ENCODE measurements at places on chromosomes 11 and 22.
A peak's percentile ranks its signal among the peaks of the same experiment; 100 is the strongest.

- DNase-seq: no peak
Measured at GRCh38 chr11:10486161-10486840, 31.2 kb downstream of the AMPD3 start.

DNA sequence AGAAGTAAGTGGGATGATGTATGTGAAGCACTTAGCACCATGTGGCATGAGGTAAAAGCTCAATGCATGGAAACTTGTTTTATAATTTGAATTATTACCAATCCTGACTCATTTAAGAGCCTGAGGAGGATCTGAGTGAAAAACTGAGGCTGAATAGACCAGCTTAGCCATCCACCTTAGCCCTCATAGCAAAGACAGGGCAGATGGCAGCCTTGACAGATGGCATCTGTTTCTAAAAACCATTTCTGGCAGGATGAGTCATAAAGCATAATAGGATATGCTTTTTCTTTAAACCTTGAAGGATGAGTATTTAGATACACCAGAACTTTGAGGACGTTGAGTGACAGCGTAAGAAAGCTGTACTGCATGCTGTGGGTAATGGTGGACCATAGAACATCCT lies 61.0 kb upstream of the NAV2 start:
- no peak for DNase-seq

- DNase-seq: no peak
Measured at GRCh38 chr22:49598338-49598737, 229.3 kb downstream of the BRD1 start.

DNA sequence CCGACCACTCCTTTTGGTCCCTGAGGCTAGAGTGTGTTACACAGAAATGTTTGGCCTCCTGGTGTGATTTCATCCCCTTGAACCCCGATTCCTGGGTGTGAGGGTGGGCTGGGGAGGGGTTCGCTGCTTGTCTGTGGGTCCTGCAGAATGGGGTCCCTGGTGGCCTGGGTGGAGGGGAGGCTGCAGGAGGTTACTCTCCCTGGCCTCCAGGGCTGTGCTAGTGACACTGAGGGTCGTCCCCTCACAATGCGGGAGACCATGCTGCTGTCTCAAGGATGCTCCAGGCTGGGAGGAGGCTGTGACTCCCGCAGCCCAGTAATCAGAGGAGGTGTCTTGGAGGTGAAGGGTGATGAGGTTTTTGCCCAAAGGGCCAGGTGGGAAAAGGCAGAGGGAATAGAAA lies 17.0 kb upstream of the OMP start:
- DNase-seq: no peak

- DNase-seq: no peak
Measured at GRCh38 chr11:124122123-124122522, 6.9 kb downstream of the VWA5A start.

DNA sequence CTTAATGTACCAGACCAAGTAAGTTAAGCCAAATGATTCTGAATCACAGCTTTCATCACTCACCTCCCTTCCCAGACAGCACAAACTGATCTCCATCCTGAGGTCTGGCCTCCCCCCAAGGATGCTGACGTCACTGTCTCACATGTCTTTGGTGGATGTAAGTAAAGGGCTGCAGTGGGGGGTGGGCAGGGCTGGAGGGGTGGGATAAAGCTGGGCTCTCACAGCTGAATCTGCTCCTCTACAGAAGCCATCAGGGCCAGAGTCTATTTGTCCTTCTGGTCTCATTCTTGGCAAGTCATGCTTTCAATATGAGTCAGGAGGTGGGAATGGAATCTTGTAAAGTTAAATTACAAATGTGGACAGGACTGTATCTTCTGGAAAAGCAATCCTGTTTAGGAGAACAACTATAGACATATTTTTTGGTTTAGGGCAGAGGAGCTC lies 32.7 kb downstream of the P4HA3 start:
- DNase-seq: no peak

DNA sequence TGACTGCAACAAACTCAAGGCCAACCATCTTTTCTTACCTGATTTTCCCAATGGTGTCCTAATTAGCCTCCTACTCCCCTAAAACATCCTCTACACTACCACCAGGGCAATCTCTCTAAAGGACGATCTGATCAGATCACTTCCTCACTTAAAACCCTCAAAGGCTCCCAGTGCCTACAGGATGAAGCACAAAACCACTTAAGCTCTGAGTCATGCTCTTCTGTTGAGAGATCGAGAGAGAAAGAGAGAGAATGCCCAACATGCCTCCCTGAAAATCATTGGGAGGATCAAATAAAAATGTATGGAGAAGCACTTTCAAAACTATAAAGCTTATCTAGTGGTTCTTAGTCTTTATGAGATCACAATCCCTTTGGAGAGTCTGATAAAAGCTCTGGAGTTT lies 171.1 kb downstream of the CADM1 start:
- no peak for DNase-seq

DNA sequence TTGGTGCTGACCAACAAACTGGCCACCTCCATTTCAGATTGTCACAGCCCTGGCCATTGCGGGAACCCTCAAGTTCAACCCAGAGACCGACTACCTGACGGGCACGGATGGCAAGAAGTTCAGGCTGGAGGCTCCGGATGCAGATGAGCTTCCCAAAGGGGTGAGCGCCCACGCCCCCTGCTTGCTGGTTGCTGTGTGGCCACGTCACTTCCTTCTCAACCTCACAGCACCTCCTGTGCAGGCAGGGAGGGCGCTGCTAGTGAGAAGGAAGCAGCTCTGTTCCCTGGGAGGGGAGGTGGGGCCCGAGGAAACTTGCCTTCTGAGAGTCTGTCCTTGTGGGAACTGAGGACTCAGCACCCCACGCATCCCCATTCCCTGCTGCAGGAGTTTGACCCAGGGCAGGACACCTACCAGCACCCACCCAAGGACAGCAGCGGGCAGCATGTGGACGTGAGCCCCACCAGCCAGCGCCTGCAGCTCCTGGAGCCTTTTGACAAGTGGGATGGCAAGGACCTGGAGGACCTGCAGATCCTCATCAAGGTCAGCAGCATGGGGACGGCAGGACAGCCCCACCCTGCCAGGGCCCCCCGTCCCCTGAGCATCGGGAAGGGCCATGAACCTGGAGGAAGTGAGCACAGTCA lies 19.3 kb downstream of the POLR3H start:
- peak; percentile 50 for DNase-seq

DNA sequence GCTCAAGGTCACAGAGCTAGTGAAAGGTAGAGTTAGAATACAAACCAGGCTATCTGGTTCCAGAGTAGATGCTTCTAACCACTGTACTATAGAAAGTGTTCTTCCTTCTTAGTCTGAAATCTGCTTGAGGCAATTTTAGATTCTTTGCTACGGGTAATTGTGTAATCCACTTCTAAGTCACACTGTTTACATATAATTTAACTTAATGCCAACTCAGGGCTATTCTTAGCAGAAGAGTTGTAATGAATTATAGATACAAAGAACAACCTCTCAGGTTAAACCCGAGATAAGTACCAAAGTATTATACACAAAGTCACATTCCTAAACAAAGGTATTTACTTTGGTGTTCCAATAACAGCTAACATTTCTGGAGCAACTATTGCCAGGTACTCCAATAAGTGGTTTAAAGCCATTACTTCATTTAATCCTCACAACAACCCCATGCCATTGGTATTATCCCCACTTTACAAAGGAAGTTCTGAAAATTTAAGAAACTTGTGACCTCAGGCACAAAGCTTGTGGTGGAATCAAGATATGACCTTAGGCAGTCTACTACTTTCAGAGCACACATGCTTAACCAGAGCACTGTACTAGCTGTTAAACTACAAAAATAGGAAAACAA lies 31.1 kb upstream of the DDI1 start:
- no peak for DNase-seq

GRCh38 chr11:17277024-17277584 lies 565 bp downstream of the NUCB2 start:
- DNase-seq: peak; percentile 66

GRCh38 chr22:48899523-48900326 lies 927.9 kb downstream of the BRD1 start:
- DNase-seq: no peak

DNA sequence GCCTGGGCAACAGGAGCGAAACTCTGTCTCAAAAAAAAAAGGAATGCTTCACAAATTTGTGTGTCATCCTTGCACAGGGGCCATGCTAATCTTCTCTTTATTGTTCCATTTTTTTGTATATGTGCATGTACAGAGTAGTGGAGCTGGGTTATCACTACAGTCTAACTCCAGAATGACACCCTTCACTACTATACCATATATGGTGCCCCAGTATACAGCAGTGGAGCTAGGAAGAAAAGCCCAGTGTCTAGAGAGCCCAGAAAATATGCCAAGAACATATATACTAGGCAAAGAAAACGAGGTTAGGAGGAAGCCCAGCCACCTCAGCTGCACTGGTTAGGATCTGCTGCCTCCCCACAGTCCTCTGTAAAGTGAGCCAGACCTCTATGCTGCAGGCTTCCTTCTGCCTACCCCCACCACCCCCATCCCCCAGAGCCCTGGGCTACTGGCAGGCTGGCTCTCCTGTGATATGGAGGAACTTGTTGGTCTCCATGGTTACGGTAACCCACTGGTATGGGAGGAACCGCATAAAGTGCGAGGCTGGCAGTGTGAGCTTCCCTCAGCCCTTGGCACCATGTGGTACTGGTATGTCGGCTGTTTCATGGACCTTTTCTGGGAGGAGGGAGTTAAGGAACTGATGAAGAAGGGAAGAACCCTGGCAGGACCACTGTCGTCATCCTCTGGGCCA lies 34.3 kb downstream of the RCOR2 start:
- no peak for DNase-seq

DNA sequence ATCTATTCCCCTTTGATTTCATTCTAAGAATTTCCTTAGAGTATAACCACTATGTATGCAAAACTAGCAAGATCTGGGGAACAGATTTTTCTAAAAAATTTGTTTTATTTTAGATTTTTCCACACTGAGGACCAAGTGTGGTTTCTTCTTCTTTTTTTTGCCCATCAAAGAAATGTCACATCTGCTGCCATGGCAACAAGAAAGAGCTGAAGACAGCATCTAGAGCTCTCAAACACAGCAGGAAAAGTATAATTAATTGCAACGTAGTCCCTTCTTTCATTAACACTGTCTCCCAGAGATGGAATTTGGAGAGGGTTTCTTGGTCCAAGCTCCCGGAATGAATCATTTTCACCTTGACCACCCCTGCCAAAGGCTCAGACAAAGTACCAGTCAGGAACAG lies 256.7 kb upstream of the CCDC90B start:
- no peak for DNase-seq

DNA sequence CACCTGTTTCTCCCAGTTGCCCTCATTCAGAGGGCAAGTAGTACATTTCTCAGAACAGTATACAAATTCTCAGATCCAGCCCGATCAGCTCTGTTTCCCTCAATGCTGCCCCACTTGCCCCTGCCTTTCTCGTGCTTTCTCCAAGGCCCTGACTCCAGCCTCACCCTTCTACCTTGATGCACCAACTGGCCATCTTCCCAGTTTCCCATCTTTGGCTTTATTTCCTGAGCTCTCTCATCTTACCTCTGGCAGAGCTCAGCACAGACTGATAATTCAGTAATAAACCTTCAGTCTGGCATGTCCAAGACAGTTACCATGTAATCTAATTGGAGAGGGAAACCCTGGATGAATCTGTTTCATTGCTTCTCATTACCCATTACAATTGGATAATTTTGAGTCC lies 184.5 kb upstream of the ISX start:
- DNase-seq: no peak

DNA sequence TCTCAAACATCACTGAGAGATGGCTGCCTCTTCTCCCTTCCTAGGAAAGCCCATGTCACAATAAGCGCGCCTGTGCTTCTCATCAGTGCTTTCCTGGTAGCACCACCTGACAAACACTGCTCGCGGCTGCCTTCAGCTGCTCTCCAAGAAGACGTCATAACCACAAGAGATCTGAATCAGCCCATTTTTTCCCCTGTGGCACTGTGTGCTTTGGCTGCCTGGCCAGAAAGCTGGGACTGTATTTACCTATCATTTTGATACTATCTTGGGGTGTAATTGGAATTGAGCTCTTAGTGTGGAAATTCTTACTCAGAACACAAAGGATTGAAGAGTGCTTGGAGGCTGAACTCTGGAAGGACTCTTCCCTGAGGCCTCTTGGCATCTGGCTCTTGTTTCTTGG lies 50.3 kb upstream of the EHF start:
- DNase-seq: peak; percentile 2

- DNase-seq: no peak
Measured at GRCh38 chr22:39444937-39445465, 11.8 kb upstream of the MGAT3 start.

DNA sequence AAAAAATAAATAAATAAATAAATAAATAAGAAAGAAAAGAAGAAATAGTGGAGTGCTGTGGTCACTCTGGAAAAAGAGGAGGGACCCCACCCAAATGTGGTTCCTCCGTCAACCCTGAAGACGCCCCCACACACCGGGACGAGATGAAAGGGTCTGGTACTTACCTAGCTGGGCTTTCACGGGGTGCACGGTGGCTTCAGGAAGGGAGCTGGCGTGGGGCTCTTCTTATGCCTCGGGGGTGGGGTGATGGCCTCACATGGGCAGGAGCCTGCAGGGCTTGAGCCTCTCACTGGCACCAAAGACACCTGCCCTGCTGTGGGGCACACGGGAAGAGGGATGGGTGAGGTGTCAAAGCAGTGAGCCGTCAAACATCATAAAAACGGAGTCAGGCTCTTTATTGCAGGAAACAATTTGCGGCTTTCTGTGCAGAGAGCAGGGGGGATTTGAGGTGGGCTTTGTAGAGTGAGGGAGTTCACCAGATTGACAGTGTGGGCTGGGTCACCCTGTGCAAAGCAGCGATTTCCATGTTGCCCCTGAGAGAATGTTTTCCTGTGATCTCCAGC lies 28.0 kb upstream of the KRTAP5-6 start:
- no peak for DNase-seq

DNA sequence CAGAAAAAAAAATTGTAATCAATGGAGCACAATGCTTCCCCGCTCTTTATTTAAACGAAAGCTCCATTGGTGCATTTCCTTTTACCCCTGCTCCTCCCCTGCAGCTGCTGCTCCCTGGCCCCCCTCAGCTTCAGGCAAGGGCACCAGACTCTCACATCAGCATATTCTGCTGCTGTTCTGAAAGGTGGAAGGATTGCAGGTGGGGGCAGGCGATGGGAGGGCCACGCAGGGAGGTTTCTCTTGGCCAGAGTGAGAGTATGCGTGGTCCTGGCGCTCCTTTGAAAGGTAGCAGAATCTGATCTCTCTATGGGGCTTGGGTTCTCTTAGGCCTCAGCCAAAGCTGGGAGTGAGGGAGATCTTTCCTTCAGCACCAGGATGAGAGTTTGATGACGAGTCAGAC lies 240.9 kb upstream of the CADM1 start:
- no peak for DNase-seq

DNA sequence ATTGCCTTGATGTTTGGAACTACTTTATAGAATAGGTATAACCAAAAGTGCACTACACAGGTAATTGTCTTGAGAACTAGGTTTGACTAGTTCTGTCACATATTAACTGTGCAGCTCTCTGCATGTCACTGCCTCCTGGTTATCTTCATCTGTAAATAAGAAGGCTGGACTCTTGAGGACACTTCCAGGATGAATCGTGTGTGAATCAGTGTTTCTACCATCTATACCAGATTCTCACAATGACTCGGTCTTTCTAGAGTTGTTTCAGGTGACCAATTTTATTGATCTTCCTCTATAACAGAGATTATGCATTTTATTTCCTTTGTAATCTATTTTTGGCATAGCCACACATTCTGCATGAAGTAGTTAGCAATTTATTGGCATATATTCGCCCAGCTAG lies 1181.0 kb upstream of the TENM4 start:
- no peak for DNase-seq

Measured in activated CD4-positive, alpha-beta T cell treated with anti-CD3 and anti-CD28 coated beads, Interleukin-2, Interleukin-4, amounts not matched to agents 100 ng/mL and 50 ng/mL, durations not matched to agents 16 hours and 8 hours (primary cell).